ENCODE measurements at places on chromosomes 4 and X.
A peak's percentile ranks its signal among the peaks of the same experiment; 100 is the strongest.

GRCh38 chr4:94305466-94306225, 37.0 kb downstream of the HPGDS start:
- DNase-seq = no peak

DNA sequence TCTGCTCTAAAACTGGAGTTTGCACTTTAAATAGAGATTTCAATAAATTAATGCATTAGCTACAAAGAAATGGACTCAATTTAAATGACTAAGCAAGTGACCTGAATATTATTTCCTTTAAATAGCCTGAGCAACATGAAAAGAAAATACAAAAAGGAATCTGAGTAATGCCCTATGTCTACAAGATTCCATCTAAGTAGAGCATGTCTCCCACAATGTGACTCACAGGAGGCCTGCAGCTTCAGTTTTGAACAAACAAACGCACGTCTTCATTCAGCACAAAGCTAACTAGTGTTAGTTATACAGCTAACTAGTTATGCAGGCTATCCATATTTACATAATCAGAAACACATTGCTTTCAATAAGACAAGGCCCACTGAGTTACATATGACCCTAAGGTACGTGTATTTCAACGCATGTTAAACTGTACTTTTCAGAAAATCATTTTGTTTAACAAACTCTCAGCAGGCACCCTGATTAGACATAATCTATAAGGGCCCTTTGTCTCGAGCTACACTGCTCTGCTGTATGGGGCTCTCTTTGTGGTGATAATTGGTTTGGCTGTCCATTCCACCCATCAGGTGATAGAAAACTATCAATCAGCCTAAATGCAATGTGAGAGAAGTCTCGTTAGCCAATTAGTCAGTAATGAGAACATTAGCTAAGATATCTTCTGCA, 116.5 kb downstream of the MAML3 start:
- DNase-seq = no peak

DNA sequence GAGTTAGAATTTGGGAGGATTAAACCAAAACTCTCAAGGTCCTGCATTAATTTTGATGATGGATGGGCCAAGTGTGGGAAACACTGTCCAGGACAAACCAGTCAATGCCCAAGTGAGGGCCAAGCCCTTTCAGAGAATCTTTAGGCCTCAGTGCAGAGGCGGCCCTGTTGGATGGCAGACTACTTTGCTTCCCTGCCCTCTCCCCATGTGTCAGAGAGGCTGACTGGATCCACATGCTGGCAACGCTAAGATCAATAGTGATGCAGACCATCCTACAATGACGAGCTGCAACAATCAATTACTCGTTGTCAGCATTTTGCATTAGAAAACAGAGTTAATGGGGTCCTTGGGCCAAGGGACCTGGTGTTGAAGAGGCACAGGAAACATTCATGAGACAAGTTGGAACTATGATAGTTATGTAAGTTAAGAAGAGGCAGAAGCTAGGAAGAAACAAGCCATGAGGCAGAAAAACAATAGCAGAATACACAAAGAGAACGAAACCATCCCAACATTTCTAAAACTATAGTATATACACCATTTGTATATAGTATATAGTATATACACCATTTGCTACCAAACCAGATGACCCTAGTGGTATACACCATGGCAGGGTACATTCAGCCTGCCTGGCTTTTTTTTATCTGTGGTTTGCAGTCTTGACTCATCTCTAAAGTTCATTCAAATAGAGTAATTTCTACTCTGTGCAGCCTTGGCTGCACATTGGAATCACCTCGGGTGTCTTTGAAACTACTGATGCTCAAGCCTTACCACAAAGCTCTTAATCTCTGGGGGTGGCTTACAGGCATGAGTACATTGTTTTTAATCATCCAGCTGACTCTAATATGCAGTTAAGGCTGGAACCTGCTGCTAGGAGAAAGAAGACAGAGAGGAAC, 147.7 kb upstream of the GYPA start:
- DNase-seq = no peak

DNA sequence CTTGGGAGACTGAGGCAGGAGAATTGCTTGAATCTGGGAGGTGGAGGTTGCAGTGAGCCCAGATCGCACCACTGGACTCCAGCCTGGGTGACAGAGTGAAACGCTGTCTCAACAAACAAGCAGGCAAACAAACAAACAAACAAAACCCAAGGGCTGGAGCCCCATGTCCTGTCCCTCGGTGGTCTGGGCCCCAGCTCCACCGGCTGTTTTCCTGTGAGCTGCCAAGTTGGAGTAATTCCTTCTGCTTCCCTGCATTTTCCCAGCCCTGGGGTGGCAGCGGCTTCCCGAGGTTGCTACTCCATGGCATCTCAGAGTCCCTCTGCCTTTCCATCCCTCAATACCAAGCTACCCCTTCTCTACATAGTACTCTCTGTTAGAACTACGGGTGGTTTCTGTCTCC, 43.2 kb downstream of the RGS12 start:
- no peak for DNase-seq

GRCh38 chr4:118086344-118086743, 52.1 kb downstream of the NDST3 start:
- DNase-seq = no peak

DNA sequence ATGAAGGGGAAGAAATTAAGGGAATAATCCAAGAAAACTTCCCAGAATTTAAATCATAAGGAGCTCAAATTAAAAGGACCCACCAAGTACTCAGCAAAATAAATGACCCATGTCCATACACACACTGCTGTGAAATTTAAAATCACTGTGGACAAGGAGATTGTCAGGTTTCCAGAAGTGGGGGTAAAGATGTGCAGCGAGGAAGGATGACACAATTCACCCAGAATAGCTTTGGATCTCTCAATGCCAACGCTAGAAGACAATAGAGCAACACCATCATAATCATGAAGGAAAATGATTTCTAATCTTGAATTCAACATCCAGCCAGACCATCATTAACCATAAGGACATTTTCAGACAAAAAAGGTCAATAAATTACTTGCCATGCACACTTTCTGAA, 65.7 kb downstream of the CASK start:
- DNase-seq = no peak

DNA sequence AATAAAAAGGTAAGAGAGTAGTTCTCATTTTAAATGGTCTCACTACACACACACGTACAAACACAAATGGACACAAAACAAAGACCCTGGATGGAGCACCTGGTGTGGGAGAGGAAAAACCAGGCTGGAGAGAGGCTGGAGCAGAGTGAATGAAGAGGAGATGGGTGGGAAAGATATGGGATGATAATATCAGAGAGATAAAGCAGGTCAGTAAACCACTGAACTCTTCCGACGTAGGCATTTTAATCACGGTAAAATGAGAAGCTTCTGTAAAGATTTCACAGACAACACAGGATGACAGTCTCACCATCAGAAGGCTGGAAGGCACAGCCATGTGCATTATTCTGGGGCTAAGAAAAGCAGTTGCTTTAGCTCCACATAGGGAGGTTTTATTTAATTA, 532.8 kb downstream of the KCNIP4 start:
- DNase-seq = no peak

GRCh38 chr4:72529148-72529822, 39.7 kb downstream of the ADAMTS3 start:
- no peak for DNase-seq

DNA sequence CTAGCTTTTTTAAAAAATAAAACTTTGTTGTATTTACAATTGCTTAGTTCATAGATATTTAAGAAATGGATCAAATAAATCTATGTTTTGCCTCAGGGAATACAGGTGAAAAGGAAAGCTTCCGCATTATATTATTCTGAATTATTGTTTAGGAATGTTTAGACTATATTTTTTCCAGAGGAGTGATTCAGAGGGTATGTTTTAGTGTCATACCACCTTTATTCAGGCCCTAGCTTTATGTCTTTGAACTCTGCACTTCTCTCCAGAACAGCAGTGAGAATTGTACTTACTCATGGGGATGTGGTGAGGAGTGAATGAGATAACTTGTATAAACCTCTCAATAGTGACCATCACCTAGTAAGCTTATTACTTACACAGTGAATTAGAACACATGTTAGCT, 14.0 kb downstream of the SLIT2 start:
- no peak for DNase-seq

- no peak for DNase-seq
Measured at GRCh38 chr4:5558502-5558901, 149.9 kb downstream of the EVC2 start.

- DNase-seq = no peak
Measured at GRCh38 chr4:111453216-111453615, 692.0 kb upstream of the FAM241A start.

- no peak for DNase-seq
Measured at GRCh38 chrX:14832586-14832985, 40.3 kb downstream of the FANCB start.

- DNase-seq = no peak
Measured at GRCh38 chr4:123980736-123981300, 584.2 kb downstream of the SPRY1 start.

- DNase-seq = no peak
Measured at GRCh38 chrX:68180579-68180978, 252.7 kb downstream of the OPHN1 start.

DNA sequence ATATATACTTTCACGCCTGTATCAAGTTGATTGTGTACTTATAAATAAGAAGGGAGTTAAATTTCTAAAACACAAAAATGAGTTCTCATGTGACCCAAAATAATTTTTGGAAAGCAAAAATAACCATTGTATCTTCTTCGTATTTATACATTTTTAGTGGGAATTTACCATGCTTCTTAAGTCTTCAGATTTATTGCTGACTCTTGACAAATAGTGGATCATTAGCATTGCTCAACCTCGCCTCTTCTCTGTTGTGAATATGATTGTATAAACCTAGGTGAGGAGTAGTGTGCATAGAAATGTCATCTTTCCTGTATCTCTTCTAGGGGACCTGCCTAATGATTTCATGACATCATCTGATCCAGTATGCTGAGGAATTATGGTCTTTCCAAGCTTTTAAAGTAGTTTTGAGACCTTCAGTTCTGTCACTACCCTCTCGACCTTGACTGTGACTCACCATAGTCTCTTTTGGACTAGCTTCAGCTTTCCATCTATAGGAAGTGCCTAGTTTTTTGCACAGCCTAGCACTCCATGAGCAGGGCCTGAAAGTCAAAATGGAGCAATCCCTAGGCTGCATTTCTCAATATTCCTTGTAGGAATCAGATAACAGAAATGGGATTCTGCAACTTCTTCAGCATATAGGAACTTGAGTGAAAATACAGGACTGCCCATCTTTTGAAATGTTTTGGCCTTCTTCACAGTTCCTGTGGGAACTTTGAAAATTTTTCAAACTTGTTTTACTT, 157.6 kb downstream of the ARX start:
- no peak for DNase-seq

- no peak for DNase-seq
Measured at GRCh38 chr4:74104145-74104544, 5.2 kb upstream of the CXCL2 start.

- no peak for DNase-seq
Measured at GRCh38 chrX:40460926-40461325, 119.8 kb upstream of the ATP6AP2 start.

DNA sequence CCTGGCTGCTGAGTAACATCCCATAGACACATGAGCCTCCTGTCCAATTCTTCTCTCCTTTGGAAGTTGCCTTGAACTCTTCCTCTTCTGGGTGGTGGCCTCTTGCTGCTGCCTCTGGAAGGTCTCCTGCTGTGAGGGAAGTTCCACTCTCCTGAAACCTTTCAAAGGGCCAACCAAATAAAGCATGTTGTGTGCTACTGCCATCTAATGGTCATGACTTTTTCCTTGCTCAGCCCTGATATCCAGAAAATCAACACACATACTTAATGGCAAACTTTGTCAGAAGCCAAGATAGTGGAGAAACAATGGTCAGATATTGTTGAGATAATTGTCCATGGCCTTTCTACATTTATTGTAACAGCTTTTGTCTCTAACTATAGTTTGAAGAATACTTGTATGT, 19.1 kb upstream of the ZXDA start:
- no peak for DNase-seq

DNA sequence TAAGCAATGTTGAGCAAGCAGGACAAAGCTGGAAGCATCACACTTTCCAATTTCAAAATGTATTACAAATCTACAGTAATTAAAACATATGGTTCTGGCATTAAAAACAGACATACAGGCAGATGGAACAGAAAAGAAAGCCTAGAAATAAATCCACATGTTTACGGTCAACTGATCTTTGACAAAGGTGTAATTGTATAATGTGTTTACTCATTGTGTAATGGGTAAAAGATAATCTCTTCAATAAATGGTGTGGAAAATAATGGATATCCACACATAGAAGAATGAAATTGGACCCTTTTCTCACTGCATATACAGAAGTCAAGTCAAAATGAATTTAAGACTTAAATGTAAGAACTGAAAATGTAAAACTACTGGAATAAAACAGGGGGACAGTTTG, 394.2 kb downstream of the ANKRD50 start:
- DNase-seq = no peak

GRCh38 chrX:47204970-47205369, 11.3 kb downstream of the UBA1 start:
- DNase-seq = no peak

- DNase-seq = no peak
Measured at GRCh38 chrX:49910344-49910743, 12.1 kb upstream of the CLCN5 start.

DNA sequence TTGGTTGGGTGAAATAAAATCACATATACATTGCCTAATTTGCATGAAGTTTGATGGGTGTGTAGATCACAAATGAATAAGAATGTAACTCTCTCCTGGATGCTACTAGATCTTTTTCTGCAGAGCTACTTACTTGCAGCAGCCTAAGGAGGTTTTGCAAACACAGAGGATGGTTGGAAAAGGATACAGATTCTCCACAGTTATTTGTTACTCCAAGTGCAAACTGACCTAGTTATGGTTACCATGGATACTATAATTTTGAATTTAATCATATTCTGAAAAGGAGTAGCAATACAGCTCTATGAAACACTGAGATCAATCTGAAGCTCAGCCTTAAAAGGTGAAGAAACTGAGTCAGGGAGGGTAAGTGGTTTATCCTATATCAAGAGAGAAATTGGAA, 9.1 kb upstream of the ARHGEF38 start:
- DNase-seq = no peak

DNA sequence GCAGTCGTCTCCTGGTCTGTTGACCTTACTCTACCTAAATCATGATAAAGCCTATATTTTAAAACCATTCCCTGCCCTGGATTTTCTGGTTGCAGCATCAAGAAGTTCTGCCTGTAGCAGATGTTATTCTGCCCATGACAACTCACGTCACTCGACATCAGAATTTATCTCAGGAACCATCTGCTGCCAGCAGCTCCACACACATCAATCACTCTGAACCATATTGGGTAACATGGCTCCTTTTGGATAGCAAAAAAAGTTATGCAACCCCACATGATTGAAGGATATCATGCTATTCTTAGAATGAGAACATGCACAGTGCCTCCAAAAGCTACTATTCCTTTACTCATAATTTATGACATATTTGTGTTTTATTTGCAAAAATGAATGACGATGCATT, 341.4 kb downstream of the DHRSX start:
- DNase-seq = no peak

- no peak for DNase-seq
Measured at GRCh38 chr4:48307528-48307927, 33.8 kb upstream of the SLAIN2 start.

GRCh38 chr4:76585897-76586360, 150.9 kb downstream of the SHROOM3 start:
- peak; percentile 31 for DNase-seq

- no peak for DNase-seq
Measured at GRCh38 chr4:111400741-111401140, 744.5 kb upstream of the FAM241A start.

Data from nucleus accumbens (tissue), 56 donors.